ENCODE measurements at places on chromosomes 7 and 10. TPM values are rescaled to one million over a fixed set of nuclear protein-coding genes. Genes with fewer than 3 reads are reported as not detected.

TDRD1 gene
- not detected for total RNA-seq

KMT2C gene
- total RNA-seq, result 8.2 TPM

NKX2-3 gene
- not detected for total RNA-seq

CYP2C19 gene
- not detected for total RNA-seq

UTF1 gene
- total RNA-seq, result not detected

SFTPA2 gene
- not detected for total RNA-seq

GNAI1 gene
- 22.9 TPM for total RNA-seq

TMEM273 gene
- total RNA-seq, result not detected

SLC39A12 gene
- not detected for total RNA-seq

GRID2IP gene
- not detected for total RNA-seq

MOGAT3 gene
- total RNA-seq, result not detected

MMS19 gene
- total RNA-seq, result 52.2 TPM

PTF1A gene
- total RNA-seq, result not detected

C10orf53 gene
- not detected for total RNA-seq

UCMA gene
- not detected for total RNA-seq

ANXA8 gene
- 29.5 TPM for total RNA-seq

GIMAP7 gene
- total RNA-seq, result not detected

EMX2 gene
- not detected for total RNA-seq

FAM180A gene
- total RNA-seq, result not detected

APBB1IP gene
- 8.5 TPM for total RNA-seq

SLC18A3 gene
- total RNA-seq, result not detected

AFAP1L2 gene
- 27.3 TPM for total RNA-seq

FGFR2 gene
- total RNA-seq, result 0.45 TPM

TMEM176B gene
- total RNA-seq, result not detected

GPRIN2 gene
- total RNA-seq, result 24.0 TPM

SLC35G1 gene
- 6.6 TPM for total RNA-seq

GPER1 gene
- total RNA-seq, result 0.86 TPM

CPA1 gene
- not detected for total RNA-seq

NXPH1 gene
- not detected for total RNA-seq

HTR5A gene
- total RNA-seq, result not detected

Data from A549 treated with ZK216348 at 1 μM for 4 hours (cell line).